OCI-M1 (cell line): ENCODE measurements at places on chromosomes 11 and 22.

DNA sequence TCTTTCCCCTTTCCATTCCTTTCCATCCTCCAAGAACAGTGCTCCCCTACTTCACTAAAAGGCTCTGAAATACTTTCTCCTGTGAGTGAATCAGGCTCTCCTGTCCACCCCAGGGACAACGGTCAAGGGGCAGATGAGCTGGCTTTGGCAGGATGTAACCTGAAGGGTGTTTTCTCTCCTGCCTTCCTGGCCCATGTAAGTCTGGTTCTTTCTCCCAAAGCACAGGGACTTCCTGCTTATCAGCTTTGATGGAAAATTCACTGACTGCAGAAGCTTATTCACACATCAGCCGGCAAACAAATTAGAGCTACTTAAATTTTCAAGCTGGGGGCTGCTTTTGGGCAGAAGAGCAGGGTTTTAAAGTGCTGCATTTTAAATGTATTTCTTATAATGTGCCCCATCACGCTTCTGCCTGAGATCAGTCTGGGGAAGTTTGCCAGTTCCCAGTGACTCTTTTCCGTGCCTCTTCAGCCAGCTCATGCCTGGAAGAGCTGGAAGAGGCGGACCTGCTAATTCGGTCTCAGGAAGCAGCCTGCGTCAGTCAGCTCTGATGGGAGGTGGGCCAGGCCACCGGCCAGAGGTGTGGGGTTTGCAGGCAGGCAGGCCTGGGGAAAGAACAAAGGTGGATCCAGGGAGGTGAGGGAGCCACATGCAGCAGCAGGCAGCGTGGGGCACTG lies 140.4 kb upstream of the TBCEL start:
- no peak for DNase-seq

DNA sequence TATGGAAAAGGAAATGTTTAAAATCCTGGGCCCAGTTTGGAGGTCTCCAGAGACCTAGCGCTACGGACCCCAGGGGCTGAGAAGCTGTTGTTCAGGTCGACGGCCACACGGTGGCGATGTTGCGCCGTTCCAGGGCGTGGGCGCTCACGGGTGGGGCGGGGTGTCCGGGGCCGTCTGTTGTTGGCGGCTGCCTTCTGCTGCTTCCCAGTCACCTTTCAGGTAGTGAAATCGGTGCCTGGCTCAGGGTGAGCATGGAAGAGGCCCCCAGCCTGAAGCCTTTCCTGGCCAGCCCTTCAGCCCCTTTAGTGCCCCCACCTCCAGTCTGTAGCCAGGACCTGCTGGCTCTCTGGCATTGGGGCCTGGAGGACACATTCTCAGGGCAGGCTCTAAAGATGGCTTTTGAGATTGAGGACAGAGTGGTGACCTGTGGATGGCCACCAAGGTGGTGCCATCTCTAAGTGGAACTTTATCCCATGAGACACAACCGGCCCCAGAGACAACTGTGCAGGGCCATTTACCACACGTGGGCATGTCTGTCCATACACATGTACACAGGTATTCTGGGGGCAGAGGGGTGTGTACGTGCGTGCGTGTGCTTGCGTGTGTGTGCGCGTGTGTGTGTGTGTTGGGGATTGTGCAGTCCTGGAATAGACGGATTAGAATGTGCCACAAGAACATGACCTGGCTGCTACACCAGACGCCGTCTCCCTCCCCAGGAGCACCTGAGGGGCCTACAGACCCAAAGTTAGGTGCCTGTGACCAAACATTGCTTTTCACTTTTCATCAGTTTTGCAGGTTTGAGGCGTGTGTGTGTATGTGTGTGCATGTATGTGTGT lies 53.8 kb downstream of the ST14 start:
- DNase-seq: peak; percentile 88

DNA sequence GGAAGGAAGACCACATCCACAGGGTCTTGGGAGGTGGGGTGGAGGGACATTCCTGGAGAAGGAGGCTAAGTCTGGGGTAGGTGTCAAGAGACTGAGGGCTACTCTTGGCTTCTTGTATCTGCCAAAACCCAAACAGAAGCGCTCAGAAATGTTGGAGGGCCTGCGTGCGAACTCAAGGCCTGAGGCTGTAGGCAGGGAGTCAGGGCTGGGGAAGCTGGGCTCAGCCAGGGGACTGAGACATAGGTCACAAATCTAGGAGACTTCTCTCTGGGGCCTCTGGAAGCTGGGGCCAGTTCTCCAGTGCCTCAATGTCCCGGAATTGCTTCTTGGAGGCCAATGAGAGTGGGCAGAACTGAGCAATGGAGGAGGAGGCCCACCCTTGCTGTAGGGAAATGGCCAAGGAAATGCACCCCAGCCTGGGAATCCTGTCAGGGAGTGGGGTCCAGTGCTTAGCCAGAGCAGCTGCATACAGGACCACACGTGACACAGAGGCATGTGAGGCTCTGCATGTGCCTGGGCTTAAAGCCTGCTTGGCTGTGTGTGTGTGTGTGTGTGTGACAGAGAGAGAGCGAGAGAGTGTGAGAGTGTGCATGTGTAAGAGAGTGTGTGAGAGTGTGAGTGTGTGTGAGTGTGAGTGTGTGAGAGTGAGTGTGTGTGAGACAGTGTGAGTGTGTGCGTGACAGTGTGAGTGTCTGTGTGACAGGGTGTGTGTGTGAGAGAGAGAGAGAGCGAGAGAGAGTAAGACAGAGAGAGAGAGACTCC lies 141.3 kb downstream of the ST3GAL4 start:
- no peak for DNase-seq

DNA sequence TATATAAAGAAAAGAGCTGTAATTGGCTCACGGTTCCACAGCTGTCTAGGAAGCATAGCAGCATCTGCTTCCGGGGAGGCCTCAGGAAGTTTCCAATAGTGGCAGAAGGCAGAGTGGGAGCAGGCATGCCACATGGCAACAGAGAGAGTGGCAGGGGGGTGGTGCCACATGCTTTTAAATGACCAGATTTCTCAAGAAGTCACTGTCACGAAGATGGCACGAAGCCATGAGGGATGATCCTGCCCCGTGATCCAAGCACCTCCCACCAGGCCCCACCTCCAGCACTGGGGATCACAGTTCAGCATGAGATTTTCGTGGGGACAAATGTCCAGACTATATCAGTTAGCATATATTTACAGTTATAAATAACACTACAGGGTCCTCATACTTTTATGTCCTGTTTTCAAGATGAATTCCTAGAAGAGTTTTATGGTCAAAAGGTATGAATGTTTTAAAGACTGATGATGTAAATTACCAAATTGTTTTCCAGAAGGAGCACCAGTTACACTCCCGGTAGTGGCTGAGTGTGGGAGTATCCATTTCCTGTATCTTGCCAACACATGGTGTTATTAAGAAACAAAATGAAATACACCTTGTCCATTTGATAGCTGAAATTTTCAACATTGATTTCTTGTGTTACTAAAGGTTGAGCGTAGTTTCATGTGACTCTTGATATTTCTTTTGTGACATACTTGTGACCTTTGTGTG lies 19.2 kb downstream of the FAM118A start:
- DNase-seq: no peak

- DNase-seq: peak; percentile 99
Observed at GRCh38 chr11:78564490-78565467, 9.9 kb downstream of the NARS2 start.

DNA sequence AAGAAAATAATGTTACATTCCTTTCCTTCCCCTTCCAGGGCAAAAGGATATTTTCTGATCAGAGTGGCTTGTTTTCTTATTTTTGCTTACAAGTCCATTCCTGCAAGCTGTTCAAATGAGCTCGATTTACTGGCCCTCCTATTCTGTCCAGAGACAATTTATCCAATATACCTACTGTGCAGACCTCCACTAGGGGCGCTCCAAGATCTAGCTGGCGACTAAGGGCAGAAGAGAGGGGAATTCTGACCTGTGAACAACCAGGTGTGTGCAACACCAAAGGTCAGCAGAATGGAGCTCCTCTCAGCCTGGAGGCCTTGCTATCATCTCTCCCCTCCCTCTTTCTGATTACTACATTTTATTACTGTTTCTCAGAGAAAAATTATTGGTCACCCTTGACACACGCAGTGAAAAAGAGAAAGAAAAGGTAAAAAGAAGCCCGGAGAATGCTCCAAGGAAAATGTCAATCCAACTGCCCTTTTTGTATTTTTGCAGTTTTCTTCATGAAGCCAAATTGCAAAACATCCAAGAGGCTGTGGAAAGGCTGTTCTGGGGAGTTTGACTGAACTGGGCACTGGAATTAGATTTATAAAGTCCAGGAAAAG lies 3.2 kb downstream of the SEZ6L start:
- DNase-seq: peak; percentile 70

DNA sequence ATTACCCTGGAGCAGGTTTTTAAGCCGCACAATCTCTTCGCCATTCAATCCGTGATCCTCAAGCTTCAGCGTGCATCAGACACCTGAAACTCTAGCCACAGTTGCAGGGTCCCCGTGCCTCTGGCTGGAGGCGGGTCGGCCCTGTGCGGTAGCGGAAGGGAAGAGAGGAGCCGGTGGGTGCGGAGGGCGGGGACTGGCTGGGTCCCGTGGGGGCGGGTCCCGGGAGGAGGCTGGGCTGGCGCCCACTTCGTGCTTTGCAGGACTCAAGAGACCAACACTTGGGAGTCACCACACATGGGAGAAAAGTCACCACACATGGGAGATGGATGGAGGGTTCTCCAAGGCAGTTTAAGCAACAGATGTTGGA lies 772 bp downstream of the C22orf15 start:
- DNase-seq: no peak

DNA sequence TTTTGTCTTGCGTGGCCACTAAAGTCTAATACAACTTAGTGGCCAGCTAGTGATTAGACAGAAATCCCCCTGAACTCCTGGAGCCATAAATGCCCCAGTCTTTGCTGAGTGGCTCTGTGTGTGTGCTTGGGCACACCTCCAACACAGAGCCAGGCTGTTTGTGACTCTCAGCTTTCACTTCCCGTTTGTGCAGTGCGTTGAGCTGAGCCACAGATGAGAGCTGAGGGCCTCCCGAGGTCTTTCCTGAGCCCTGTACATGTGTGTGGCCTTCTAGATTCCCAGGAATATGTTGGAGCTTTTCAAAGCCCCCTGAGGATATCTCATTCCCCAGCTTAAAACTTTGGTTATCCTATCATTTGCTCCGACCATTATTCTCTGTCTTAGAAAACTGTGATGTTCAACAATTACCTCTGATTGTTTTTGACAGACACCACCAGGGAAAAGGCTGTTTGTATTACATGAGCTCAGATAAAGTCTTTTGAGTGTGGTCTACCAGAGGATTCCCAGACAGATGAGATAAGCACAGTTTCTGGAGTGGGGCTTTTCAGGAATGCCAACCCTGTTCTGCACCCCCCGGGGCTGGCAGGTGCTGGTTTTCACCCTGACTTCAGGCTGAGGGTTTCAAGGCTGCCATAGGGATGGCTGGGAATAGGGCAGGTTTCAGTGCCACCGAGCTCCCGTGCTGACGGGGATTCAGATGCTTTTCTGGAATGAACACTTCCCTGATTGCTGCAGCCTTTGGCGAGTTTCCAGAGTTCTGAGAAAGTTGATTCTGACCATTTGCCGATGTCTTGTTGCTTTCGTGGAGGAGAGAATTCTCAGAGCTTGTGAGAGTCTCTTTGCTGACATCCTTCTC lies 23.8 kb downstream of the IGHMBP2 start:
- peak; percentile 97 for DNase-seq

- DNase-seq: no peak
Observed at GRCh38 chr11:134349802-134350355, 18.1 kb downstream of the GLB1L2 start.

DNA sequence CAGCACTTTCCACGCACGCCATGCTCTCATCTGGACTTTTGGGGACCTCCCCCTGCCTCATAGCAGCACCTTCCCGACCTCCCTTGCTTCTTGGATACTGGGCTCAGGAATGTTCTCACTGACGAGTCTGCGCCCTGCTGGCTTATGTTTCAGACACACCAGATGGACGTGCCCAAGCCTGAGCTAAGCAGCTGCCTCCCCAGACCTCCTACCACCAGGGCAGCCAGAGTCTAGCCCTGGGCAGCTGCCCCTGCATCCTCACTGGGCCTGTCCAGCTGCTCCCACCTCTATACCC lies 13.2 kb upstream of the RGL4 start:
- DNase-seq: no peak

GRCh38 chr22:29742326-29742725 lies 22.5 kb downstream of the CABP7 start:
- DNase-seq: no peak

DNA sequence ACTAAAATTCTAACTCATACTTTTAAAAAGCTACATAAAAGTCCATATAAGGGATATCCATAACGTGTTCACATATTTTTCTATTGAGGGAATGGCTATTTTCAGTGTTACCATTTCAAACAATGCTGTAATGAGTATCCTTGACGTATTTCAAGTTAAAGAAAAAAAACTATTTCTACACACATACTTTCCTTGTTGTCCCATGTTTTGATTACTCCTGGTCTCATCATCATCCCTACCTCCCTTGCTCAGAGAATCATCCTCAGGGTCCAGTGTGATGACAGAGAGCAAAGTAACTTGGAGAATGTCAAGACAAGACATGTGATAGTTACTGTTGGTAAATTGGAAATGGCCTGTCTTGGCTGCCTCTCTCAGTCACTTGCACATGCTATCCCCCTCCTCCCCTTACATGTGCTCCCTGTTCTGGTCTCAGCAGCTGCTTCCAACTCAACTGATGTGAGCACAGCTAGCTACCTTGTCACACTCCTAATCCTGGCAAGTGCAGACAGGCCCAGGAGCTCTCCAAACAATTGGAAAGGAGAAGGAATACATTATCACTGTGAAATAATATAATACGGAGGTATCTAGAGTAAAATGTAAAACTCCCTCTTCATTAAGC lies 21.8 kb downstream of the NUMA1 start:
- DNase-seq: no peak

GRCh38 chr11:68106165-68106940 lies 14.8 kb downstream of the CHKA start:
- DNase-seq: no peak

GRCh38 chr22:34829485-34829884 lies 236.5 kb upstream of the ISX start:
- no peak for DNase-seq

DNA sequence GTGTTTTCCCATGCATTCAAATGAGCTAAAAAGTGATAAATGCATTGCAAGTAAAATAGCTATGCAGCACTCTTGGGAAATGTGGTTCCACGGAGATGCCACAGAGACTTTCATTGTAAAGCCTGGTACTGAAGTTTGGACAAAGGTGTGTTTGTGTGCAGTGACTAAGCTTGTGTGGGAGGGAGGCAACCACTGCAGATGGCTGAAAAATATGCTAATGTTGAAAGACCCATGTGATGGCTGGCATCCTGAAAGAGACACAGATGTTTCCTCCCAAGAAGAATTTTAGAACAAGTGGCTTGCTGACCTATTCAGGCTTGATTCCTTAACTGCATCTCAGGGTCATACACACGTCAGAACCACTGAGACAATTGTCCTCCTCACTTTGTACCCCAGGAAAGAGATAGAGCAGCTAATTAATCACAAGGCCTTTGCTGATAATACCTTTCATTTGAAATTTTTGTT lies 73.8 kb downstream of the FAM76B start:
- no peak for DNase-seq

DNA sequence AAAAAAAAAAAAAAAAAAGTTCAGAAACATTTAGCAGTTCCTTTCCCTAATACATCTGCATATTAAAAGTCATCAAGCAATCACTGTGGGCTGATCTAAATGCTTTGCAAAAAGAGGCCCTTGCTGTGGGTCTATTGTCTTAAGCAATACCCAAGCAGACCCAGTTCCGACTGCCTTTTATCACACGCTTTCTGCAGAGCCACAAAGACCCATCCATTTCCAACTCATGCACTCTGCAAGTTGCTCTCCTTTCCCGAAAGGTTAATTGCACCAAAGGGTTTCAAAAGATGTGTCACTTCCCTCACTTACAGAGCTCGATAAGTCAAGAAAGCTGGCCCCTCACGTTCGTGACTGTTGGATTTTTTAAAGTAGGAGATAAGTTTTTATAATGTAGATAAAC lies 138.9 kb downstream of the MPPED1 start:
- DNase-seq: no peak

GRCh38 chr11:47848700-47849155 lies 578 bp upstream of the NUP160 start:
- no peak for DNase-seq
